ENCODE measurements at places on chromosomes 2 and 18. TPM values are rescaled to one million over a fixed set of nuclear protein-coding genes. Genes with fewer than 3 reads are reported as not detected.
A peak's percentile ranks its signal among the peaks of the same experiment; 100 is the strongest.

- H3K27ac ChIP-seq: no peak overlapping the region
- no peaks in the 10 kb centered on the region for H3K27me3 ChIP-seq
- H3K36me3 ChIP-seq: no peaks in the 10 kb centered on the region
- no peak for DNase-seq
- H3K4me1 ChIP-seq: no peaks in the 10 kb centered on the region
- H3K4me3 ChIP-seq: no peak overlapping the region
These were observed 166.1 kb downstream of the CBLN2 start for GRCh38 chr18:72378016-72378415.

DNA sequence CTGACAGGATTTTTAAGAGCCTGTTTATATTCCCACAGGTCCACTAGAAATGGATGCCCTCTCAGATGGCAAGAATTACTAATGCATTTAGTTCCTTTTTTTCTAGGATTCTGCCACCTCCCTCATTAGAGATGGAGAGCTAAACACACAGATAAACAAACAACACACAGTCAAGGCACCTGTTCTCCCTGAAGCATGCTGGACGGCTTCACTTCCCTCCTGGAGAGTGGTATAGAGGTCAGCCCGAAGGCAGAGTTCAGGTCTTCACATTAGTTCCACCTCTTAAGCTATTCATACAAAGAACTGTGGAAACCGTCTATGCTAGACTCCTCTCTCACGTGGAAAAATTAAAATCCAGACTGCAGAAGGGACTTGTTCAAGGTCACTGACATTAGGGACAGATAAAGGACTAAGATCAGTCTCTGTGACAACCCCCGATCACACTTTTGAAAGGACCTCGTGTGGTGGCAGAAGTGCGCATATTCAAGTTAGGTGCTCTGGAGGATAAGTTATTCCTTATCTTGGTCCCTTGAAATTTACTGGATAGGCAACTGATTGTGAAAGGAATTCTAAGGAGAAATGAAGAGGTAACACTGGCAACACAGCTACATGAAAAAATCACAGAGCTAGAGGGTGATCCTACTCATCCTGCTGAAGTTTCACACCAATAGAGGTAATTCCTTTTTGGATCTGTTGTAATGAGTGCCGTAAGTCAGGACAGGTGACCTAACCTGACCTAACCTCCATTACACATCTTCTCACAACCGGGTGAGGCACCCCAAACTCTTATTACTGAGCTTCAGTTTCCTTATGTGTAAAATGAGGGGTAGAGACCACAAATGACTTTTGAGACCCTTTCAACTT is 75.1 kb downstream of the SPRED2 start:
- H3K4me3 ChIP-seq: no peak overlapping the region
- peaks cover 8% of the 10 kb centered on the region for H3K4me1 ChIP-seq
- no peak overlapping the region for H3K27ac ChIP-seq
- H3K36me3 ChIP-seq: no peaks in the 10 kb centered on the region

- H3K4me1 ChIP-seq: no peaks in the 10 kb centered on the region
- H3K27ac ChIP-seq: no peak overlapping the region
- no peaks in the 10 kb centered on the region for H3K36me3 ChIP-seq
- H3K4me3 ChIP-seq: no peak overlapping the region
These were observed 195.4 kb upstream of the RMP24 start for GRCh38 chr18:35777039-35777438.

- no peaks in the 10 kb centered on the region for H3K27me3 ChIP-seq
- DNase-seq: no peak
- H3K4me1 ChIP-seq: no peaks in the 10 kb centered on the region
These were observed 5.2 kb upstream of the EHD3 start for GRCh38 chr2:31228717-31229116.

GRCh38 chr2:319059-319600 is 31.2 kb upstream of the ALKAL2 start:
- DNase-seq: no peak
- H3K27ac ChIP-seq: no peak overlapping the region
- H3K27me3 ChIP-seq: no peaks in the 10 kb centered on the region
- H3K4me3 ChIP-seq: no peak overlapping the region

DNA sequence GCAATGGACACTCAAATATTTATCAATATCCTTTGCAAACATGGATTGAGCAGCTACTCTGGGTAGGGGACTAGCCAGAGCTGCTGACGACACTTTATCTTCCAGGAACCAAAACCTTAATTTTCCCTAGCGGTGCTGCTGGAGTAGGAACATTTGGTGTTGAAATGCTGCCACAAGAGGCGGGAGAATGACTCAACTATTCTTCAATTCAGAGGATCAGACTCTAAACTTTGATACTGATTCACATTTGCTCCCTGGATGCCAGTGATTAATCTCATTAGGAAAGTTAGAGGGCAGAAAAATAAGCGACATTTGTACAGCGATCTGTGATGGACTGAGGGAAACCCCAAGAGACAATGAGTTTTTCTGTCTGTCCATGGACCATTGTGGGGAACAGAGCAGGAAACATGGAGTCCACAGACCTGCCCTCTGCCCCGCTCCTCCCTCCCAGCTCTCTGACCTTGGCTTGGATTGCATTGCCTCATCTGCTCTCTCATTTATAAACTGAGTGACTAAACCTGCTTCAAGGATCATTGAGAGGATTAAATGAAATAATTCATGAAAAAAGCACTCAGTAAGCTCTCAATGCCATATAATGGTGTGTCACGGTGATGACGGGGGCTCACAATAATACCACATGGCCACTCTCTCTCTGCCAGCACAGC is 12.6 kb upstream of the EPB41L3 start:
- no peaks in the 10 kb centered on the region for H3K4me1 ChIP-seq
- DNase-seq: no peak
- H3K36me3 ChIP-seq: no peaks in the 10 kb centered on the region
- no peaks in the 10 kb centered on the region for H3K27me3 ChIP-seq

GRCh38 chr2:35978218-35978617 is 377.4 kb upstream of the CRIM1 start:
- H3K4me1 ChIP-seq: no peaks in the 10 kb centered on the region
- H3K4me3 ChIP-seq: no peak overlapping the region
- no peak for DNase-seq
- H3K36me3 ChIP-seq: no peaks in the 10 kb centered on the region
- no peaks in the 10 kb centered on the region for H3K27me3 ChIP-seq
- no peak overlapping the region for H3K27ac ChIP-seq

- no peaks in the 10 kb centered on the region for H3K36me3 ChIP-seq
- H3K27ac ChIP-seq: no peak overlapping the region
- DNase-seq: peak; percentile 38
- no peaks in the 10 kb centered on the region for H3K27me3 ChIP-seq
- no peak overlapping the region for H3K4me3 ChIP-seq
- no peaks in the 10 kb centered on the region for H3K4me1 ChIP-seq
These were observed 916 bp upstream of the OSBPL1A start for GRCh38 chr18:24398540-24398939.

GRCh38 chr2:1626271-1626681 is 118.0 kb downstream of the PXDN start:
- H3K4me1 ChIP-seq: no peaks in the 10 kb centered on the region
- no peak for DNase-seq
- no peak overlapping the region for H3K4me3 ChIP-seq
- no peaks in the 10 kb centered on the region for H3K27me3 ChIP-seq
- no peak overlapping the region for H3K27ac ChIP-seq

- no peaks in the 10 kb centered on the region for H3K36me3 ChIP-seq
- no peak overlapping the region for H3K27ac ChIP-seq
- H3K27me3 ChIP-seq: no peaks in the 10 kb centered on the region
- no peak for DNase-seq
- H3K4me1 ChIP-seq: peaks cover 23% of the 10 kb centered on the region
- no peak overlapping the region for H3K4me3 ChIP-seq
These were observed 39.2 kb upstream of the EML4 start for GRCh38 chr2:42129947-42130346.

- no peaks in the 10 kb centered on the region for H3K36me3 ChIP-seq
- H3K4me1 ChIP-seq: no peaks in the 10 kb centered on the region
- peak; percentile 21 for DNase-seq
- H3K4me3 ChIP-seq: no peak overlapping the region
- H3K27me3 ChIP-seq: no peaks in the 10 kb centered on the region
- no peak overlapping the region for H3K27ac ChIP-seq
These were observed 155.9 kb downstream of the ESCO1 start for GRCh38 chr18:21444465-21445212.

DNA sequence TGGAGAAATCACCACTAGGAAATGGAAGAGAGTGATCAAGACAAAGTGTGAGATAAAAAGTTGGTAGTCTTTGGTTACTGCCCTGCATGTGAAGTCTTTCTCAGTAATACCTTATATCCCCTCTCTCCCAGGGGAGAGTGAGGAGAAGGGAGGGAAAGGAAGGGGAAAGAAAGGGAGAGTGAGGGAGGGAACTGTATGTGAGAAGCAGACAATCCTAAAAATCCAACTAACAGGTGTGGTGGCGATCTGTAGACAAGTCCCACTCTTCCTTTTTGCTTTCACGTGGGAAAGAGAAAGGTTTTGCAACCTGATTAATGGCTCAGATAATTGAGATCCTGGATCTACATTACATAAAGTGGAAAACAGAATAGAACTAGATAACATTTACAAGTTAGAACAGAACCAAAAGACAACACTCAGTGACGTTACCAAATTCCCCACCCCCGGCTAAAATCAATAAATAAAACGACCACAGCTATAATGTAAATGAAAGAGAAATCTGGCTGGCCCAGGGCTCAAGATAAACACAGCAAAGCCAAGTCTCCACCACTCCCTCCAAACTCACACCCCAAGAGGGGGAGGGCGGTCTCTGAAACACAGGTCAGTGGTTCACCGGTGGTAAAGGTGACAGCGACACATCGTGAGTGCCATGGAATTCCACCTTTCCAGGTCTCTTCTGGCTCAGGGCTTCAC is 10.0 kb upstream of the APCDD1 start:
- H3K27ac ChIP-seq: no peak overlapping the region
- H3K4me3 ChIP-seq: no peak overlapping the region
- no peak for DNase-seq
- H3K27me3 ChIP-seq: no peaks in the 10 kb centered on the region
- no peaks in the 10 kb centered on the region for H3K4me1 ChIP-seq

- no peaks in the 10 kb centered on the region for H3K36me3 ChIP-seq
- DNase-seq: no peak
- no peak overlapping the region for H3K4me3 ChIP-seq
- H3K27me3 ChIP-seq: no peaks in the 10 kb centered on the region
- no peaks in the 10 kb centered on the region for H3K4me1 ChIP-seq
These were observed 5.1 kb upstream of the RAB27B start for GRCh38 chr18:54822872-54823845.

The MSH6 gene
- total RNA-seq: 67.4 TPM

The MROH2A gene
- not detected for total RNA-seq

The COL4A3 gene
- 0.42 TPM for total RNA-seq

The GDF7 gene
- total RNA-seq: 0.05 TPM

The ECEL1 gene
- total RNA-seq: 0.12 TPM

Measured in colonic mucosa (tissue), 4 donors.